ENCODE measurements at places on chromosomes 16 and 17.

DNA sequence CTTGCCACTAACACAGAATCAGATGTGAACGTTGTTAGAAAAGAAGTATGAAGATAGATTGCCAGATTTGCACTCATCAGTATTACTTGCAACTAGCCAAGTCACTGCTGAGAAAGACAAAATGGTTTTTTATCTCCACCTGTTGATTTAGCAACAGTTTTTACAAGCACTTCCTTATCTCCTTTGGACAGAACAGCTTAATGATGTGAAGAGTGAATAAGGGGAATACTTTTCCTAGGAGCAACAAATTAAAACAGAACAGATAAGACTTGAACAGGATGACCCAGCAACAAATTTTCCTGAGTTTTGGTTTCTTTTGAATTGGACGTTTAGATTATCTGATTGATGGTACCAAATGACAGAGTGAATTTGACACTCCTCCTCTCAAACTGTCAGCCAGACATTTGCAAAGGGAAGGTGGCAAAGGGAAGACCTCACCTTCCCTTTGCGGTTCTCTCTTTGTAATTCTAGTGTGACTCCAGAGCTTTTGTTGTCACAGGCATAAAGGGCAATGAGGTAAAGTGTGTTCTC, 130.6 kb downstream of the NLK start:
- no peak for DNase-seq

- no peak for DNase-seq
Measured at GRCh38 chr16:68749432-68749831, 12.3 kb downstream of the CDH1 start.

- no peak for DNase-seq
Measured at GRCh38 chr17:64125937-64126336, 4.0 kb downstream of the ERN1 start.

DNA sequence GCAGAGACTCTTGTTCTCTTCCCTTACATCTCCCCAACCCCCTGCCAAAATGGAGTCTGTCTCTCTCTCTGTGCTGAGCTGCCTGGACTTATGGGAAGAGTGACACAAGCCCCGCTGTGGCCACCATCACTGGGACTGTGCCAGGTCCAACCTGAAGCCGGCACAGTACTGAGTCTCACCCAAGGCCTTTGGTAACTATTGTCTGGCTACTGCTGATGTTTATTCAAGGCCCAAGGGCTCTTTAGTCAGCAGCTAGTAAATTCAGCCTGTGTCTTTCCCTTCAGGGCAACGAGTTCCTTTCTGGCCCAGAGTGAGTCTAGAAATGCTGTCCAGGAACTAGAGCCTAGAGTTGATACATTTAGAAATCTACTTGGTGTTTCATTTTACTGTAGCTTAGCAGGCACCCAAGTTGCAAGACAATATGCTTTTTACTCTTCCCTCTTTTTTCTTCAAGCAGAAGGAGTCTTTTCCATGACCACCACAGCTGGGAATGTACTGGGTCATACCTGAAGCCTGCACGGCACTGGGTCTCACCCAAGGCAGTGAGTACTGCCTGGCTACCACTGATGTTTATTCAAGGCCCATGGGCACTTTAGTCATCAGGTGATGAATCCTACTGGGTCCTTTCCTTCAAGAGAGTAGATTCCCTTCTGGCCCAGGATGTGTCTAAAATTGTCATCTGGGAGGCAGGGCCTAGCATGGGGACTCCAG, 17.7 kb downstream of the EFCAB5 start:
- no peak for DNase-seq

GRCh38 chr16:14436401-14436955, 193.6 kb downstream of the PARN start:
- DNase-seq, result no peak

DNA sequence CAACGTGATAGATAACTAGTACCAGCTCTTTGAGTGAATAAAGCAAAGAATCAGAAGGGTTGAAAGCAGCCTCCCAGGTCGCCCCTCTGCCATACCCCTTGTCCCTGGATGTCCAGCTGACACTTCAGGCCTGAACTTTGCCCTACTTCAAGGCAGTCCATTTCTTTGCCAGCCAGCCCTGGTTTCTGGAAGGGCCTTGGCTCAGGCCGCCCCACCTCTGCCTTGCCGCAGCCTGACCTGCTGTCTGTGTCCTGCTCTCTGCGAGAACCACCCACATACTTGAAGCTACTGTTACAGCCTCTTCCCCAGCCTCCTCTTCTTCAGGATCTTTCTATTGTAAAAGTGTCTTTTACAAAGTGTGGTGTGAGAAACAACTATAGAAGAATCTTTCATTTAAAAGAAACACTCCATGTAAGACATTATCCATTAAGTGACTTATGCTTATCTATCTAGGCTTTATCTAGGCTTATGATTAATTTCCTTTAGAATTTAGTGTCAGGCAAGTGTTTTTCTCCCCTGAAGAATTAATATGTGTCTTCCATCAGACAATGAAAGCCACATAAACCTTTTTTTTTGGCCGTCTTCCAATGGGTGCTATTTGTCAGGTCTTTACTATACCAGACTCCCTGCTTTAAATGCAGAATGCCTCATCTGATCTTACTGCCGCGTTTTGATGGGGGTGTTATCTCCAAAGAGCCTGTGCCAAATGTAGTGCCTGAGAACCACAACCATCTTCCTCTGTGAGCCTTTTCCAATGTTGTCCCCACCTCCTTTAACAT, 133.9 kb downstream of the SOCS1 start:
- DNase-seq, result no peak

GRCh38 chr16:89136931-89137330, 34.6 kb upstream of the CDH15 start:
- DNase-seq, result no peak

DNA sequence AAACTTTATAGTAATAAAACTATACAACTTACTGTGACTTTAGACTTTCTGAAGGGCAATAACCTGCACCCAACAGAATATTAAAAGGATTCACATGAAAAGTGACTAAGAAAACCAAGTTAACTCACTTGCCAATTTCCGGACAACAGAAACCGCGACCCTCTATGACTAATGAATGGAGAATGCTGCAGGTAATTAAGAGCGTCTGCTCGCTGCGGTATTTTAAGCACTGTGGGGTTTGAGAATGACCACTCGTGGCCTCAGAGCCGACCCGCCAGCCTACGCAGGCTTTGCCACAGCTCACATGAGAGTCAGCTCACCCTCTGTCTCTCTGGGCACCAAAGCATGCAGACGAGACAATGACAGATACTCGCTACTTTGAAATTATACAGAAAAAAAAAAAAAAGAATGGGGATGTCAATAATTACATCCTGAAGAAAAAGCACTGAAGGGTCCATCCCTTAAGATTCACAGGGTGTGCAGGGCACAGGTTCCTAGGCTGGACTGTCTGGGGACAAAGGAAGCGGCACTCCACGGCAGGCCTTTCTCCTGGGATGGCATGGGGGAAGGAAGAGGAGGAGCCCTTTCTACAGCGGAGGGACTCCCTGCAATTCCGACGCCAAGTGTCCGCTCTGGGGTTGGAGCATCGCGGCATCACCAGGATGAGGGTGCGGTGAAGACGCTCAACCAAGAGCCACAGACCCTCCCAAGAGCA, 35.0 kb downstream of the ZCCHC14 start:
- DNase-seq, result peak; percentile 21

GRCh38 chr16:711548-712320, 3.2 kb upstream of the METRN start:
- DNase-seq, result peak; percentile 70

DNA sequence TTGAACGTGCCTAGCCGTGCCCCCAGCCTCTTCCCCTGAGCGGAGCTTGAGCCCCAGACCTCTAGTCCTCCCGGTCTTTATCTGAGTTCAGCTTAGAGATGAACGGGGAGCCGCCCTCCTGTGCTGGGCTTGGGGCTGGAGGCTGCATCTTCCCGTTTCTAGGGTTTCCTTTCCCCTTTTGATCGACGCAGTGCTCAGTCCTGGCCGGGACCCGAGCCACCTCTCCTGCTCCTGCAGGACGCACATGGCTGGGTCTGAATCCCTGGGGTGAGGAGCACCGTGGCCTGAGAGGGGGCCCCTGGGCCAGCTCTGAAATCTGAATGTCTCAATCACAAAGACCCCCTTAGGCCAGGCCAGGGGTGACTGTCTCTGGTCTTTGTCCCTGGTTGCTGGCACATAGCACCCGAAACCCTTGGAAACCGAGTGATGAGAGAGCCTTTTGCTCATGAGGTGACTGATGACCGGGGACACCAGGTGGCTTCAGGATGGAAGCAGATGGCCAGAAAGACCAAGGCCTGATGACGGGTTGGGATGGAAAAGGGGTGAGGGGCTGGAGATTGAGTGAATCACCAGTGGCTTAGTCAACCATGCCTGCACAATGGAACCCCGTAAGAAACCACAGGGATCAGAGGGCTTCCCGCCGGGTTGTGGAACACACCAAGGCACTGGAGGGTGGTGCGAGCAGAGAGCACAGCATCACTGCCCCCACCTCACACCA, 724 bp downstream of the GAA start:
- peak; percentile 12 for DNase-seq

- no peak for DNase-seq
Measured at GRCh38 chr16:64122177-64122576, 999.7 kb downstream of the CDH11 start.

DNA sequence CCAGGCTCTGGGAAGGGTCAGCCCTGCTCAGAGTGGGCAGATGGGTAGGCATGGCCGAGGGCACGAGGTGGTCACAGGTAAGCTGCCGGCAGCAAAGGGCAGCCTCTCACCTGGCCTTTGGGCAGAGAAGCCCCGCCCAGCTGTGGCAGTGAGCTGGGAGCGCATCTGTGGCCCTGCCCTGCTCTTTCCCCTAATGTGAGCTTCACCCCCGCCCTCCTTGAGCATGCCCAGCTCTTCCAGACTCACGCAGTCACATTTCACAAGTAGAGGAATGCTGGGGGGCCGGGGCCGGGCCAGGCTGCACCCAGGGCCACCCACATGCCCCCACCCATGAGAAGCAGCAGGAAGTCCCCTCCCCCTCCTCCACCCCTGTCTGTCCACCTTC, 40.7 kb upstream of the SLC38A10 start:
- no peak for DNase-seq

DNA sequence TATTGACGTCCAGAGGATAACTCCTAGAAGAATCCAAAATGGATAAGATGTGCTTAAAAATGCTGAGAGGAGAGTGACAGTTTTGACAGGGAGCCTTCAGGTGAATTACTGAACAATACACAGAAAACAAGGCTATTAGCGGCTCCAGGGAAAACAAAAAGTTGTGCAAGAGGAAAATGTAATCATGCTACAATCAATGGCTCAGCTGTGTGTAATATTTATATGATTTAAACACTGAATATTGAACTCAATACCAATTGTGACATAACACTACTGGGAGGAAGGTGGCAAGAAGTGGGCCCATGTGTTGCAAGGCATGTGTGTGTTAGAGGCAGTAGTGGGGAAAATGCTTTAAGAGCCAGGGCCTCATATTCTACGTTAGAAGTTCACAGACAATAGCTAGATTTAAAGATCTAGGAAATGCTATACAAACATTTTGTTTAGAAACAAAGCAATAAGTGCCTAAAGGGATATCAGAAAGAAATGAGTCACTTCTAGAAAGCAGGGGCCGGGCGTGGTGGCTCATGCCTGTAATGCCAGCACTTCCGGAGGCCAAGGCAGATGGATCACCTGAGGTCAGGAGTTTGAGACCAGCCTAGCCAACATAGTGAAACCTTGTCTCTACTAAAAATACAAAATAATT, 253.2 kb upstream of the IRX5 start:
- no peak for DNase-seq

GRCh38 chr17:75549246-75550138, 24.0 kb downstream of the LLGL2 start:
- DNase-seq, result no peak

GRCh38 chr16:31694461-31694860, 166.8 kb downstream of the AHSP start:
- no peak for DNase-seq

DNA sequence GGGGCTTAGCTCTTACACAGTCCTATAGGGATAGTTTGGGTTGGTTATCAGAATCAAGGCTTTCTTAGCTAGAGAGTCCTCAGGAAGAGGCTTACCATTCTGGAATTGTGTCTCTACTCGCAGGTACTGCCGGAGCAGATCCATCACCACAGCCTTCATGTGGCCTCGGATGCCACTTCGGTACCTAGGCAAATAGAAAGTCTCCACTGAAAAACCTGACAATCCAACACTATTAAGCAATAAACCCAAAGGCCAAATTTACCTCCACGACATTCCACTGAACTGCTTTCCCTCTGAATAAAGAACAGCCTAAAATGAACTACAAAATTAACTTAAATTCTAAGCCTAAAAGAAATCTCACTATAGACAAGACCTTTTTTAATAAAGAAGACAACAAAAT, 135.4 kb upstream of the C17orf78 start:
- DNase-seq, result no peak

GRCh38 chr17:28390141-28390540, 15.9 kb downstream of the SLC46A1 start:
- no peak for DNase-seq

GRCh38 chr17:549177-550040, 165.2 kb downstream of the VPS53 start:
- DNase-seq, result no peak

DNA sequence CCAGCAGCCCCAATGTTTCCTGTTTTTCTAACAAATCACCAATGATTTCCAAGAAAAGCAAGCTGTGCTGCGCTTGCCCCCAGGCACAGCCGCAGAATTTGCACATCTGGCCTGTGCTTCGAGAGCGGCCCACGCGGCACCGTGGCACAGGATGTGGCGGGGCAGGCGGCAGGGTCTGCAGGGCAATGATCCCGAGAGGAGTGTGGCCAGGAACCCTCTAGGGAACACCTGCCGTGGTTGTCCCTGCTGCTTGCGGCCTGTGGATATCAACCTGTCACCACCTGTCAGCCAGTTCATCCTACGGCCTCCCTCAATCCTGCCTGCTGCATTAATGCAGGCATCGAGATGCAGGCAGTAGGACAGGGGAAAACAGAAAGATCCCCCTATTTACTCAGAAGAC, 24.0 kb downstream of the PIK3R5 start:
- no peak for DNase-seq

- no peak for DNase-seq
Measured at GRCh38 chr17:81821603-81822311, 11.3 kb downstream of the MCRIP1 start.

DNA sequence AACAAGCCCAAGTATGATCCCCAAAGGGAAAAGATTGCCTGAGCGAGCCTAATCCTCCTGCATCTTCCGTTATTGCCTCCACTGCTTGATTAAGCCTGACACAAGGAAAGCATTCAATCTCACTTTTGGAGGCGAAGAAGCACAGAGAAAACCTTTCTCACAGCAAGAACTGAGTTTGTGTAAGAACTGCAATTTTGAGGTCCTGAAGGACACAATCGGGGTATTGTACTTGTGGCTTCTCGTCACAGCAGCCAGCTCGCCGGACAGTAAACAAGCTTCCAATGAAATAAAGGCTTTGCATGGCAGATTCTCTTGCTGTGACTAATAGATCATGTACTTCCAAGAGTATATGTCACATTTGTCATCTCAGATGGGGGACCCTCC, 18.7 kb upstream of the FOXF1 start:
- no peak for DNase-seq

GRCh38 chr16:52171481-52171880, 375.5 kb downstream of the TOX3 start:
- no peak for DNase-seq

DNA sequence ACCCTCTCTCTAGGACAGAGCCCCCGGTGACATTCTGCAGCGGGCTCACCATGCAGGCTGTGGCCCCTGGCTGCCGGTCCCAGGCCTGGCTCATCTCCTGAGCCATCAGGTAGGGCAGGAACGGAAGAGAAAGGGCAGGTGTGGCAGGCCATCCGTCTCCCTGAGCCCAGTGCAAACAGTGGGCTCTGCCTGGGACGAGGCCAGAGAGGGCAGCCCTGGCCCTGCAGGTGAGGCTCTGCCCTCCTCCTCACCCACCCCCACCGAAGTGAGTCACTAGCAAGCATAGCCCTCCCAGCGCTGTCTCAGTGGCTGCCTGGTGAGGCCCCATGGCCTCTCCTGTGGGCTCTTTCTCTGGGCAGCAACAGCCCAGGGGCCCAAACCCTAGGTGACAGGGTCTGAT, 14.5 kb downstream of the OTOP3 start:
- no peak for DNase-seq

Measured in activated CD4-positive, alpha-beta T cell treated with anti-CD3 and anti-CD28 coated beads, Interleukin-2, amount 50 U/mL, for 24 hours (primary cell).